ENCODE measurements at places on chromosomes 1 and 21.

- no peak for DNase-seq
Observed at GRCh38 chr1:206941766-206942418, 4.4 kb downstream of the PIGR start.

DNA sequence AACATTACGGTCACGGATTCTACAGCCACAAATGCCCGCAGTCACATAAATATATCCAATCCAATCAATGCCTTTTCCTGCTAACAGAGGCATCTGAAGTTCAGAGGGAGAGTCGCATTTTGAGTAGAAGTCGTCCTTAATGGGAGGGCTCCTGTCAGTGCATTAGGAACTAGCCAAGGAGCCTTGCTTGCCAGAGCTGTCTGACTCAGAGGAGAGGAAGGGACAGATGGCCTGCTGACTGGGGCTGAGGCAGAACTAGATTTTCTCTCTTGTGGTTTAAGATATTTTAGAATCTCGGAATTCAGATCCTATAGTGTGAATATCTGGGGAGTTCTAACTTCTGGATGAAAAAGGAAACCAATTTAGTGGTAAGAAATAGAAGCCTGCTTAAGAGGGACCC, 10.6 kb downstream of the XKR8 start:
- DNase-seq, result peak; percentile 91

DNA sequence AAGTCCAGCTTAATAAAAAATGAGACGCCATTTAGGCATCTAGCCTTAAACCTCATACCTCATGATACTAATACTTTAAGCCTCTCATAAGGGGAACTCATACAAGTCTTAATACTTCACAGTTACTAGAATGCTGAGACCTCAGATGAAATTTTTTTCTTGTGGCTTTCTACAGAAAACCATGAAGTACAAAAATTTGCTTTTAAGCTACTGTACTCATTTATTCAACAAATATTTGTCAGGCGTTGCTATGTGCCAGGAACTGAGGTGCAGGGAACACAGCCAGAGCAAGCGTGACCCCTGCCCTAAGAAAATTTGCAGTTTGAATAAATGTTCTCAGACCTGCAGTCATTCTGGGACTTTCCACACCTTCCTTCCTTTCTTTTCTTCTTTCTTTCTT, 150.6 kb downstream of the MRPL39 start:
- DNase-seq, result peak; percentile 86

DNA sequence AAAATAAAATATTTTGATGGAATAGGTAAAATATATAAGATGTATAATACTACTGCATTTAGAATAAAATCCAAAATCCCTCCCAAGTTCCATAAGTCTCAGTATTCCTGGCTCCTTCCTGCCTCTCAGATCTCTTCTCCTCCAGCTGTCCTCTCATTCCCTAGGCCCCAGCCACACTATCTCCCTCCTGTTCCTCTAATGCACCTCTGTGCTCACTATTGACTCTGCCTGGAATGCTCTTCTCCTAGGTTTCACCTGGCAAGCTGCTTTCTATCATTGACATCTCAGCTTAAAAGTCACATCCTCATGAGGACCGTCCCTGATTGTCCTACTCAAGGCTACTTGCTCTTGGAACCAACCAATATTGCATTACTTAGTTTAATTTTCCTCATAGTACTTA, 7.2 kb downstream of the NME7 start:
- no peak for DNase-seq

GRCh38 chr1:115830963-115831362, 10.0 kb downstream of the NHLH2 start:
- DNase-seq, result no peak

- no peak for DNase-seq
Observed at GRCh38 chr1:200115532-200115931, 88.0 kb downstream of the NR5A2 start.

DNA sequence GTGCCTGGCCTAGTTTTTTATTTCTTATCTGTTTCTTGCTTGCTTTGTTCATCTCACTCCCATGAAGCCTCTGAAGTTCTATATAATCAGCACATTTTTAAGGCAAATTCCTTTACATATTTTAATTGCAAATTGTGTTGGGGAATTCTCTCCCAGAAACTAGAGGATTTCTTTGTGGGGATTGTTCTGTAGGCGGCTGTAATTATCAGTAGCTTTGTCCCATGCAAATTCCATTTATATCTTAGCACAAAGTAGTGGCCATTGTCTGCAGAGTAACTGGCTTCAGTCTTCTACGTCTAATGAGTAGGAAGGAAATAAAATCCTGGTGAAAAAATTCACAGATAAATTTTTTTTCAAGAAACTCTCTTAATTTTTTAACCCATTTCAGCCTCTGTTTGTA, 35.7 kb downstream of the CLEC20A start:
- no peak for DNase-seq

DNA sequence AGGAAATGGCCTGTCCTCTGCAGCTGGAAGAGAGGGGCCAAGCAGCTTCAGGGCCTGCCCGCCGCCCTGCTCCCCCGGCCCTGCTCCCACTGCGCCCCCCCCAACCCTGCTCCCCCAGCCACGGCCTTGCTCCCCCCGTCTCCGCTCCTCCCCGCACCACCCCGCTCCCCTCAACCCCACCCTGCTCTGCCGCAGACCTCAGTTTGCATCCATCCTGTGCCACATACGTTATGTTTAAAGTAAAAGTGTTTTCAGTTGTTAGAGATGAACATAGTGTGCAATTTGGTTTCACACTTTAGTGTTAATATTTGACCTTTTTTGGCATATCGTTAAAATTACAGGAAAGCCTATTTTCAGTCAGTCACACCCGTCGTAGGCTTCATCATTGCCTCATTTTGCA, 34.1 kb upstream of the DIP2A start:
- DNase-seq, result no peak

DNA sequence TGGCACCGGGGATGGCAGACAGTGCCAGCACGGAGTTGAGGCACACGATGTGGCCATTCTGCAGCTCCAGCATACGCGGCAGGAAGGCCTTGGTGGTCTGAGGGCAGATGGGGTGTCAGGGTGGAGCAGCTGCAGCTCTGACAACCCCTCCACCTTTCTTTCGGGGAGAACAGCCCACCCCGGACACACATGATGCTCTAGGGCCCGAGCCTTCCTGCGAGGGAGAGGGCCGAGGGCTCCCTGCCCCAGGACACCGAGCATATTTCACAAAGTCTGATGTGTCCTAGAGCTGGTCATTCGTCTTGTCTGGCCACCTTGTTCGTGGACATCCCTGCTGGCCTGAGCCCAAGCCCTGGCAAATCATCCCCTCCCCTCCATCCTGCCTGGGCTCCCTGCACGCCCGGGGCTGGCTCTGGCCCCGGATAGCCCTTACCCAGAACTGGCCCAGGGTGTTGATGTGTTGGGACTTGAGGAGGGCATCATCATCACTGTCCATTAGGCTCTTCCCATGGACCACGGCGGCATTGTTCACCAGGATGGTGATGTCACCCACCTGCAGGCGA, 39.1 kb downstream of the DHRS3 start:
- DNase-seq, result no peak

GRCh38 chr1:3120140-3120539, 51.1 kb downstream of the PRDM16 start:
- DNase-seq, result peak; percentile 42

- no peak for DNase-seq
Observed at GRCh38 chr1:13514821-13515220, 1.0 kb upstream of the LRRC38 start.

GRCh38 chr1:218371927-218372672, 27.0 kb downstream of the TGFB2 start:
- peak; percentile 70 for DNase-seq

DNA sequence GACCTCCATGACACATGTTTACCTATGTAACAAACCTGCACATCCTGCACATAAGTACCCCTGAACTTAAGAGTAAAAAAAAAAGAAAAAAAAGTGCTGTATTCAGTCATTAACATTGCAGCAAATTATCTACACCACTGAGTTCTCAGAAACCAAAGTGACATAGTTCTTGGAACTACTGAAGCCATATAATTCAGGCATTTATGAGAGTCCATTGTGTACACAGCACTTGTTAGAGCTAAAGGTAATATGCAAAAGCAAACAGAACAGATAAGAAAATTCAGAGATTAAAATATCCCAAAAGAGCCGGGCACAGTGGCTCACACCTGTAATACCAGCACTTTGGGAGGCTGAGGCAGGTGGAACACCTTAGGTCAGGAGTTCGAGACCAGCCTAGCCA, 38.0 kb downstream of the F5 start:
- DNase-seq, result no peak

DNA sequence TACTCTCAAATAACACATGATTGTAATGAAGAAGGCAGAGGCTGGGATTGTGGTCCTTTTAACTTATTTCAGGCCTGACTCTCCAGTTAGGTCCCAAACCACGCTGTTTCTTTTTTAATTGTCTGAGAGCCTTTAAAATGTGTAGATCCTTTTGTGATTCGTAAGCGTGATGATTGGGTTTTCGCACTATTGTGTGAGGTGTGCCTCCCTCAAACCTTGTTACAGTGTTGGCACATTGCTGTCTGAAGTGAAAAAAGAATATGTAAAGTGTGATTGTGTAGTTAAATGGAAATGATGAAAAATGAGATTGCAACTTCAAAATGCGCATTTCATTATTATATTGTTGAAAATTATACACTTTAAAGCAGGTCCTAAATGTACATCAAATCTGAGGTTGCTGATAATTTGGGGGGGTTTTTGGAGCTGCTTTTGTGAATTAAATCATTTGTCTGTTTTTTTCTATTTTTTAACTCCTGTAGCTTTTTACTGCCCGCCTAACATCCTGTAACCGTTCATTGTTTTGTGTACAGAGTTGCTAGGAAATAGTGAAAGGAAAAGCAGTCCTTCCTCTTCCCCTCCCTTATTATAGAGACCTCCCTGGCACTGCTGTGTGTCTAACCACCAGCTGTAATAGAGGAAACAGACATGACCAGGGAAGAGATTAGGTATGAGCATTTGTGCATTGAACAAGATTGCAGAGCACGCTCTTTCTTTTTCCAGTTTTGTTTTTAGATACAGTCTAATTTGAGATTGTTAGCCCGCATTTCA, 43.3 kb downstream of the IARS2 start:
- no peak for DNase-seq

DNA sequence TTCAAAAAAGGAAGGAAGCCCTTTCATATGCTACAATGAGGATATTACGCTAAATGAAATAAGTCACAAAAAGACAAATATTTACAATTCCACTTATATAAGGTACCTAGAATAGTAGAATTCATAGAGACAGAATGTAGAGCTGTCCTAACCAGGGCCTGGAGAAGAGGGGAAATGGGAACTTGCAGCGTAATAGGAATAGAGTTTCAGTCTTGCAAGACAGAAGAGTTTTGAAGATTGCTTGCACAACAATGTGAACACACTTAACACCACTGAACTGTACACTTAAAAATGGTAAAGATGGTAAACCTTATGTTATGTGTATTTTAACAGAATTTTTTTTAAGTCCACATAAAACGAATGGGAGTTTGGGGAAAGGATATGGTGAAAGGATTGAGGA, 2.9 kb downstream of the CD1B start:
- no peak for DNase-seq

DNA sequence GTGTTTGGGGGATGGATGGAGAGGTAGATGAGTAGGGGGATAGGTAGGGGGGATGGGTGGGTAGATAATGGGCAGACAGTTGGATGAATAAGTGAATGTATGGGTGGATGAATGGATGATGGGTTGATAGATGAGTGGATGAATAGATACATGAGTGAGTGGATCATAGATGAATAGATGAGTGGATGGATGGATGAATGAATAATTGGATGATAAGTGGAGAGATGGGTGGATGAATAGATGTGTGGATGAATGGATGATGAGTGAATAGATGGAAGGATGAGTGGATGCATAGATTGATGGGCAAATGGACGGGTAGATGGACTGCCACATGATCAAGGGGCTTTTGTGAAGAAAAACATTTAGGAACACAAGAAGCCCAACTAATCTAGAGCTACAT, 133.3 kb upstream of the F3 start:
- no peak for DNase-seq

GRCh38 chr1:69567652-69568420, at the start of gene LRRC7:
Gene LRRC7 (plus strand): TSS chr1:69567922. CDS start chr1:69568640, 718 bp downstream.
- no peak for DNase-seq

DNA sequence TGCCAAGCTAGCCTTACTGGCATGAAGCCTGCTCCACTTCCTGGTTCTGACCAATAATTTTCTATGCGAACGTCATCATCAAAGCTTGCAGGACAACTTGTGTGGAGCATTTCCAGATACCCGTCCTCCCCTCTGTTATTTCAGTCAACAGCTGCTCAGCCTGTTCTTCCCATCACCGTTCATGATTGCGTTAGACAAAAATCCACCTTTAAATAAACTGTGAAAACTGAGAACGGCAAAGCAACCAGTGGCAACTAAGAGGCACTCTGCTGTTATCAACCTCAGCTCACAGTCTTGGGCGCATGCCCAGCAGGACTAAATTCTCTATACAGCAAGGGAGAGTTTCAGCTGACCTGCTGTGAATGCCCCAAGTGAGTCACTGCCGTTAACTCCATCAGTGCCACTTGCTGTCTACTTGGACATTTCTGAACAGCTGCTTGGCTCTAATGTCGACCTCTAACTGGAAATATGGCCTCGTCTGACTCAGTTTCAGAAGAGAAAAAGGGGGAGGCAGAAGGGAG, 207.4 kb upstream of the RUNX1 start:
- peak; percentile 99 for DNase-seq

DNA sequence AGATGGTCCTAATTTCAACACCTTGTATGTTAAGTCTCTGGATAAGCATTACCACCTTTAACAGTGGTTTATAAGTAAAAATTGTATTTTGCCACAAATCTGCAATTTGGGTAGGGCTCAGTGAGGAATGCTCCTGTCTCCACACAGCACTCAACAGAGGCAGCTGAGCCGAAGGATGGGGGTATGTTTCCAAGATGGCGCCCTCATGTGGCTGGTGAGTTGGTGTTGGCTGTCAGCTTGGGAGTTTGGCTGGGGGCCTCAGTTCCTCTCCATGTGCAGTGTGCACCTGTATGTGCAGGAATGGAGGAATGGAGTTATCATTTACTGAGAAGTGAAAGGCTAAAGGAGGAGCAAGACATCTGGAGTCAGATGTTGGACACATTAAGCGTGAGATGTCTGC, 136.8 kb downstream of the GABPA start:
- no peak for DNase-seq

DNA sequence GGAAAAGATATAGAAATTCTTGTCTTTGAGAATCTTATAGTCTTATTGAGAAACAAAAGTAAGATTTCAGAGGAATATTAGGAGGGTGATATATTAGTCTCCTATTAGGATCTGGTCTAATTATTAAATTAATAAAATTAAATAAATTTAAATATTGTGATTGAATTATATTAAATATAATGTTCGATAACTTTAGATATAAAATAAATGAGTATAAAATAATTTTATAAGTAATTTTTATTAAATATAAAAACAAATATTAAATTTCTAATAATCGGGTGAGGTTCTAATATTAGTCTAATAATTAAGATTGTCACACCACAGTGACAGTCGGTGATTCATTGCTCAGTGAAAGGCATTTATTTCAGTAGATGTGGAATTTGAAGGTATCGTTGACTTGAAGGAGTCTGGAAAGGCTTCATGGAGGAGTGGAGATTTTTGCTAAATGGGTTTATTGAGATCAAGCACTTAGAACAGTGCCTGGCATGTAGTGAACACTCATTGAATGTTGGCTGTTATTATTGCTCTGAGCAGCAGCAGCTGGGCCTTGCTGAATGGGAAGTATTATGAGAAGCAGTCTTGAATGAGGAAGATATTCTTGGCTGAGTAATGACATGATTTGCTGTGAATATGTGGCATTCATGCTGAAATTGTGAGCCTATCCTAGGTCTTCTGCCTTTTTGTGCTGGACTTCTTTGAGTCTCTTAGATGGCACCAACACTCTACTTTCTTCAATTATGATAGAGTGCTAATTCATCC, 74.6 kb downstream of the USP25 start:
- DNase-seq, result no peak

All from astrocyte (in vitro differentiated cells and primary cell).